Hypothalamus (tissue), 51 donors: ENCODE measurements at places on chromosomes 6 and 20.
A peak's percentile ranks its signal among the peaks of the same experiment; 100 is the strongest.

GRCh38 chr6:131948692-131949619 is 2.2 kb downstream of the CCN2 start:
- DNase-seq: no peak

- DNase-seq: no peak
Measured at GRCh38 chr6:163191704-163192537, 222.6 kb upstream of the QKI start.

DNA sequence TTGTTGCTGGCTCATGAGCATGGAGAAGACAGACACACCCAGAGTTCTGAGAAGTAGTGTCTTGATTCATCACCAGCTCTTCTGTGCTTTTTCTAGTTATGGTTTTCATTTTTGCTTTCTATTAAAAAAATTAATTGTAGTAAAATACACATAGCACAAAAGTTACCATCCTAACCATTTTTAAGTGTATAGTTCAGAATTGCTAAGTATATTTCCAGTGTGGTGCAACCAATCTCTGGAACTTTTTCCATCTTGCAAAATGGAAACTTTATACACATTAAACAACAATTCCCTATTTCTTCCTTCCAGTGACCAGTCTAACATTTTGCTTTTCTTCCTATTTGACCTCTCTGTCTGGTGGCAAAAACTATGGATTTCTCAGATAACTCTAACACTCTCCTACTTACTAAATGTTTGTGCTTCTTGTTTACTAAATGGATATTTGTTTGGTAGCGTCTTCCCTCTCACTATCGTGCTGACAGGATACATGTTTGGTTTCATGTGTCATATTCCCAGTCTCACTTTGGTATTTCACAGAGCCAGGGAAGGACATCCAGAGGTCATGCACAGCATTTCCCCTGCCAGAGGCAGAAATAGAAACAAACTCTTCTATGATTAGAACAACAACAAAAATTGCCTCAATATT is 40.6 kb downstream of the TXLNB start:
- DNase-seq: no peak

- no peak for DNase-seq
Measured at GRCh38 chr6:46175446-46175845, 4.7 kb upstream of the ENPP5 start.

DNA sequence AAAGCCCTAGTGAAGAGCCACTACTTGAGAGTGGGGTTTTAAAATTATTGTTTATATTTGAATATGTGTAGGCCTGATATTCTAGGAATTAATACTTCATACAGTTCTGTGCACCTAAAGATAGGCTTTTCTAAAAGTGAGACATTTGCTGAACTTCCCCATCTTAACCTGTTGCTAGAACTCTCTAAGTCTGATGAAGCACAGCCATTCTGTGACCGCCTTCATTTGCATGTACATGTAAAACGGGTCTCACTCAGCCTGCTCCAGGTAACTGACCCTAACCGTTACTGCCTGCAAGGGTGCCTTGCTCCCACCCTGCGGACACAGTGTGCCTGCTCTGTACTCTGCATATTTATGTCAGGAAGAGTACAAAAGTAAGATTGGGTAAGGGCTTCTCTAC is 44.3 kb upstream of the IRF4 start:
- no peak for DNase-seq

DNA sequence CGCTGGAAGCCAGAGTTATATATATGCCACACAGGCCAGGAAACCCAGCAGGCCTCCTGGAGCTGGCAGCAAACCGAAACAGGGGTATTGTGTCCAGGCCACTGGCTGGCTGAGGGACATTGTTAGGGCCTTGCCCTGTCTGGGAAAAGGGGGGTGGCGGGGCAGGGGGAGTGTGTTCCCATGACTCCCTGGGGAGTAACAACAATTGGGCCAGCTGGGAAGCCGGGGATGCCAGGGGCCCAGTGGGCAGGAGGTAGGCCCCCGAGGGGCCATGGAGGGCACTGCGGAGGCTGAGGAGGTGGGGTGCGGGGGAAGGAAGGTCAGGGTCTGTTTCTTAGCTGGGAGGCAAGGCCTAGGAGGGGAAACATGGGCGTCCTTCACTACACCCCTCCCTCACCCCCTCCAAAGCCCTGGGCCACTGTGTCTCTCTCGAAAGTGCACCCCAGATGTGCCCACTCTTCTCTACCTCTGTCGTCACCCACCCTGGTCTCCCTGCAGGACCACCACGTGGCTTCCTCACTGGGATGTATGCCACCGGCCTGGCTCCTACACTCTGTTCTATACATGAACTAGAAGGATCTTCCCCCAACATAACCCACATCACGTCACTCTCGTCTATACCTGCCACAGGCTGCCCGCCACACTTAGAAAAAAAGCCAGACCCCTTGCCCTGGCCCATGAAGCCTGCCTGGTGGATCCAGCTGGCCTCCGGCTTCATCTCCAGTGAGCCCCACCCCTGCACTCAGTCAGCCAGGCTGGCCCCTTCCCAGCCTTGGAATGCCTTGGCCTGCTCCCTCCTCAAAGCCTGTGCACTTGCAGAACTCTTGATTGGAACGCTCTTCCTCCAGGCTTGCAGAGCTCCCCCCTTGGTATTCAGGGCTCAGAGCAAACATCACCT is 7.8 kb upstream of the E2F1 start:
- peak; percentile 87 for DNase-seq
